ENCODE measurements at places on chromosomes 3 and 15.

DNA sequence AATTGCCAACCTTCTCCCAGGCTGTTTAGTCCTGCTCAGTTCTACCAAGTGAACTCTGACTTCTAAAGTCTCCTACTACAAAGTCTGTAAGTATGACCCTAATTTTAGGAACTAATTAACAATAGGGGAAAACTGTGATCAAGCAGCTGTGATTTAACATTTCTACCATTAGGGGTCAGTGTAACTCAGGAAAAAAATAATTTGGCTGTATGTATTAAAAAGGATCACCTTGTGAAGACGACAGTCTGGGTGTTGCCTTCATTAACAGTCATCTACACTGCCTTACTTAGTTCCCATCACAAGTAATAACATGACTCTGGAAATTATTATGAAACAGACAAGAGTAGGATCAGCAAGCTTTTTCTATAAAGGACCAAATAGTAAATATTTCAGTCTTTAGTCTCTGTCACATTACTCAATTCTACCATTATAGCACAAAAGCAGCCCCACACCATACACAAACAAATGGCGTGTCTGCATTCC is 4.2 kb upstream of the NPHP3 start:
- no peak for DNase-seq

- no peak for DNase-seq
Measured at GRCh38 chr15:44641651-44642050, 21.8 kb downstream of the SPG11 start.

DNA sequence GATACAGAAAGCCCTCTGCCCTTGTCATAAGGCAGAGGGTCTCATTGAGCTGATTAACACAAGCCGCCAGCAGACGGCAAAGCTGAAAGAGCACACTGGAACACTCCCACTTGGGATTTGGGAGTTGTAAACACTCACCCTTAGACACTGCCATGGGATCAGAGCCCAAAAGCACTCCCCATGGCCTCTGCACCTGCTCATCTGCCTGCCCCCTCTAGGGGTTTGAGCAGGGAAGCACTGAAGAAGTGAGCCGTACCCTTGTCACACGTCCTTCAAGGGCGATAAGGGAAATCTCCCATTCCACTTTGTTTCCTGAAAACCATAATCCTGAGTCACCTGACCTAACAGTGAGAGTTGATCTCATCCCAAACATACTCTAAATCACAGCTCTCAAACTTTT is 14.7 kb downstream of the FSIP1 start:
- no peak for DNase-seq

GRCh38 chr15:47932261-47932660 is 188.5 kb upstream of the SLC24A5 start:
- DNase-seq = no peak

DNA sequence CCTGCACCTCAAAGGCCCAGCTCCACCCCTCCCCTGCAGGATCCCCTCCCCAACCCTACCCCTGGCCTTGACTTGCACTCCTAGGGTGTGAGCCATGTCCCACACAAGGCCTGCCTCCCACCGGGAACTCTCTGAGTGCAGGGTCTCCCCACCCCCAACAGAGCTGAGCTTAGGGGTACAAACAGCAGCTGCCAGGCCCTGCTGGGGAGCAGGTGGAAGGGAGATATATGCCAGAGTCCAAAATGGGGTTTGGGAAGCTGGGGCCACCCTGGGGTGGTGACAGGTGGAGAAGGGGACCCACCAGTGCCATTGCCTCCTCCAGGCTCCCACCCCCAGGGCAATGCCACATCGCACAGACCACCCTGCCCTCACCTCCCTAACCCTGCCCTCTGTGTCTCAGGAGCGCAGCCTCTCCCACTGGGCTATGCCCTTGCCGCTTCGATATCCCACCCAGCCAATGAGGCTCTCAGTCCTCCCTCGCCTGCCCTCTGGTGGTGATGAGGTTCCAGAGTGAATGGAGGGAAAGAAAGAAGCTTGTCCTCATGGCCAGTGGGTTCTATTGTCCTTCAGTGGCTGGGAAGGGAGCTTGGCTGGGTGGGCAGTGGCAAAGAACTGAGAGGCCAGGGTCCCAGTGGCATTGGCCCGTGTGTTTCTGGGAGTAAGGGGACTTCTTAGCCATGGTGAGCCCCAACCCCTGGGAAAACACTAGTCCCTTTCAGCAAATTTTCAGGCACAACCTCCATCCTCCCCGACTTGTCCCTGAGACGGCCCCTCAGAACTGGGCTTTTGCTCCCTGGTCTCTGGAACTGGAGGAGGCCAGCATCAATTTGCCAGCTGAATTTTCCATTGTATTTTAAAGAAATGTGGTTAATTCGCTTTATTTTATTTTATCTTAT is 46.8 kb downstream of the CYP11A1 start:
- DNase-seq = peak; percentile 61

GRCh38 chr3:39763390-39763789 is 46.0 kb upstream of the MYRIP start:
- DNase-seq = no peak

- no peak for DNase-seq
Measured at GRCh38 chr3:172138193-172138537, 98.8 kb downstream of the FNDC3B start.

GRCh38 chr3:194103505-194103904 is 32.4 kb upstream of the HES1 start:
- DNase-seq = no peak

GRCh38 chr3:115789481-115789880 is 166.2 kb downstream of the GAP43 start:
- DNase-seq = no peak

DNA sequence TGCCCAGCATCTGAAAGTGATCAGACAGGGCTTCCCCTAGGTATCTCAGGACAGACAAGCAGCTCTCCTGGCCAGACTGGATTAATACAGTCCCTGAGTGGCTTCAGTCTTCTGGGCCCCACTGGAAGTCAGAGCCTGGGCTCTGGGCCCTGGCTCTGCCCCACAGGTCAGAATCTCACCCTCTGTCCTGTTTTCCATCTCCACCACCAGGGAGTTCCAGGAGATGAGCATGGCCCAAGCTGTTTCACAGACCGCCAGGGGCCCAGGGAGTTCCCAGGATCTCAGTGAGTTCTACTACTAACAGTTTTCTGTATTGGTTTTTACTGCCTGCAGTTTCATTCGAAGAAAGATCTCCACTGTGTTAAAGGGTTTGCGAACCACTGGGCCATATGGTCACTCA is 131.5 kb downstream of the MEX3B start:
- DNase-seq = no peak

- no peak for DNase-seq
Measured at GRCh38 chr3:177468816-177469215, 271.5 kb upstream of the TBL1XR1 start.
